Esophagus mucosa (tissue), 1 donor: ENCODE measurements at places on chromosomes 7 and 10. TPM values are rescaled to one million over a fixed set of nuclear protein-coding genes. Genes with fewer than 3 reads are reported as not detected.

Gene MPP7
- 53.6 TPM for total RNA-seq

Gene SDHAF3
- 18.5 TPM for total RNA-seq

Gene UCN3
- total RNA-seq = not detected

Gene BLOC1S2
- total RNA-seq = 57.9 TPM

Gene UBE2D4
- total RNA-seq = 9.2 TPM

Gene LOXL4
- 1.1 TPM for total RNA-seq

Gene OR2A12
- total RNA-seq = not detected

Gene GSAP
- 9.8 TPM for total RNA-seq

Gene CNTNAP2
- 1.2 TPM for total RNA-seq

Gene ABCC2
- total RNA-seq = 0.36 TPM

Gene POM121
- total RNA-seq = 23.4 TPM

Gene DIP2C
- 3.6 TPM for total RNA-seq

Gene CREB3L2
- 28.3 TPM for total RNA-seq

Gene CAMK2G
- 18.9 TPM for total RNA-seq

Gene ITPRID1
- 0.28 TPM for total RNA-seq

Gene SYT15
- total RNA-seq = 1.4 TPM

Gene UTF1
- total RNA-seq = not detected

Gene SKIDA1
- 0.44 TPM for total RNA-seq

Gene MBL2
- not detected for total RNA-seq

Gene SLC39A12
- 0.08 TPM for total RNA-seq

Gene AKR1C8
- not detected for total RNA-seq

Gene SPDYE9
- not detected for total RNA-seq

Gene CPA1
- not detected for total RNA-seq

Gene HOXA10
- total RNA-seq = 1.1 TPM

Gene HUS1
- 20.0 TPM for total RNA-seq

Gene EN2
- total RNA-seq = not detected

Gene CYP3A7
- total RNA-seq = not detected

Gene ADAM12
- 0.64 TPM for total RNA-seq

Gene SLC13A1
- total RNA-seq = not detected

Gene CHPF2
- total RNA-seq = 10.9 TPM

Gene DMBT1
- 1.6 TPM for total RNA-seq

Gene KIAA1549
- 0.20 TPM for total RNA-seq

Gene CD36
- total RNA-seq = 4.2 TPM

Gene NYAP1
- 0.16 TPM for total RNA-seq

Gene GIMAP7
- total RNA-seq = 2.7 TPM

Gene SPDYE1
- total RNA-seq = not detected

Gene CUZD1
- total RNA-seq = 0.24 TPM

Gene ZNF273
- total RNA-seq = 6.0 TPM

Gene SAMD9L
- total RNA-seq = 4.6 TPM

Gene SPDYE2B
- not detected for total RNA-seq

Gene H2BK1
- total RNA-seq = not detected

Gene VIPR2
- 0.04 TPM for total RNA-seq

Gene ZNF800
- 17.6 TPM for total RNA-seq

Gene TBX20
- total RNA-seq = not detected

Gene CRHR2
- total RNA-seq = not detected

Gene SCART1
- total RNA-seq = 0.56 TPM

Gene DNAJB9
- 4.9 TPM for total RNA-seq

Gene NPFFR1
- 0.04 TPM for total RNA-seq

Gene MRPS33
- total RNA-seq = 54.1 TPM

Gene TAS2R16
- not detected for total RNA-seq

Gene ZPBP
- not detected for total RNA-seq

Gene CHN2
- total RNA-seq = 1.6 TPM
